ENCODE measurements at places on chromosomes 12 and 14.

GRCh38 chr12:54021432-54022013 lies 6.7 kb upstream of the HOXC6 start:
- DNase-seq, result no peak

DNA sequence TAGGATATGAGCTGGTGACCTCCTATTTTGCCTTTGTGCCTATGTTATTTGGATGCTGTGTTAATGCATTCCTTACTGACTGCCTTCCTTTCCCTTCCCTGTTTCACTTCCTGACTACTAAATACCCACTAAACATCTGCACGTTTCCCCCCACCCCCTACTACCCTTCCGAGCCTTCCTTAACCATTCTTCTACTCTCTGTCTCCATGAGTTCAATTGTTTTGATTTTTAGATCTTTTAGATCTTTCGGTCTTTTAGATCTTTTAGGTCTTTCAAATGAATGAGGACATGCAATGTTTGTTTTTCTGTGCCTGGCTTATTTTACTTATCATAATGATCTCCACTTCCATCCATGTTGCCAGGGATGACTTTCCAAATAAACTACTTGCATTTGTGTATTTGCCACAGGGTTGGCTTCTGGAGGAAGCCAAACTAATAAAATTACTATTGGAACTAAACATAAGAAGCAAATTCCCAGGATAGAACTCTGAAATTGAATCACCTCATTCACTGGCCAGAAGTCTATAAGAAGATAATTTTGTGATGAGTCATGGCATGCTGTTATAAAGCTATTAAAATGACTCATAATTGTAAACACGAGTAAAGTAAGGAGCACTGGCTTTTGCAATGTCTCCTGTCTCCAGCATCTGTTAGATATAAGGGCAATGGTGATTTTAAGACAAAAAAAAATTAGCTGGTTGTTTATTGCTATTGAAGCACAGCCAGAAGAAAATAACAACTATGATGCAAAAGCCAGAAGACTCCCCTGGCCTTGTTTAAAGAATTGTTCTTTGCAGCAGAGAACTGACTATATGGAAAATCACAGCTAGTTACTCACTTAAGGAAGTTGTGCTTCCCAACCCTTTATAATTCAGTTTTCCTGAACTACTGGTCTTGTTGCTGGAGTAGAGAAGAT lies 586.3 kb downstream of the LRFN5 start:
- DNase-seq, result no peak

DNA sequence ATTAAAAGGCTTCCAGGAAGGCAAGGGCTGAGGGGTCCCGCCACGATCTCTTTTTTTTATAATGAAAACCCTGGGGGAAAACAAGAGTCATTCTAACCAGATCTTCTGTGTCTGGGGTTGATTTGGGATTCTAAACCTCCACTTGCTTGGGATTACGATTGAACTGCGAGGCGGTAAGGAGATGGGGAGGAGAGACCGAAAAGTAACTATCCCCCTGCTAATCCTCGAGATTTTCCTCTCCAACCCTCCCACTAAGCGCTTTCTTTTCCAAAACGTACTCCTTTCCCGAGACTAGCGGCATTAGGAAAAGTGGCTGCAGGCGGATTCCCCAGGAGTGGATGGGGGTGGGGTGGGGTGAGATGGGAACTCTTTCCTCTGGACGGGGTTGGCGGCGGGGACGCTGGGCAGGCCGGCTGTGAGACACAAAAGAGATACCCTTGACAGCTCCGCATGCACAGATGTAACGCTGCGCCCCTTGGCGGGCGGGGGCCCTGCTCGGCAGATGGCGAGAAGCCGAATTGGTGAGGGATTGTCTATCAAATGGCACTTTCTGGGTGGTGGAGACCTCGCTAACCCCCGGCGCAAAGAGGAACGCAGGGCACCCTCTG lies 830 bp upstream of the SRRM4 start:
- DNase-seq, result no peak

- DNase-seq, result no peak
Measured at GRCh38 chr12:78407722-78408121, 456.9 kb upstream of the SYT1 start.

GRCh38 chr14:77018785-77019184 lies 9.7 kb downstream of the IRF2BPL start:
- DNase-seq, result no peak

DNA sequence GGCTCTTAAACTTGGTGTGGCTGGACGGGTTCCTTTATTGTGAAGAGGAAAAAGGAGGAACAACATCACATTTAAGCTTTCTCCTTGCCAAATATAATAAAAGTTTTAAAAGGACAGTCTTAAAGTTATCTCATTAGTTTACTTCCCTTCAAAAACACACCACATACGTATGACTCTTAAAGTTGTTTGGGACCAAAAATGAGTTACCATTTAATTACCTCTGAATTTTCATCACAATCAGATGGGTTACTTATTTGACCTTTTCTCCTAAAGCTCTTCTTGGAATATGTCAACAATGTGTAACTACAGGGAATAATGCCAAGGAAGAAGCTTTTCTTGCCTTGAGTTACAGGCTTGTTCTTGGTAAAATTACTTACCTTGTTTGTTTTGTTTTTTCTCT lies 16.4 kb downstream of the RAB21 start:
- DNase-seq, result no peak

DNA sequence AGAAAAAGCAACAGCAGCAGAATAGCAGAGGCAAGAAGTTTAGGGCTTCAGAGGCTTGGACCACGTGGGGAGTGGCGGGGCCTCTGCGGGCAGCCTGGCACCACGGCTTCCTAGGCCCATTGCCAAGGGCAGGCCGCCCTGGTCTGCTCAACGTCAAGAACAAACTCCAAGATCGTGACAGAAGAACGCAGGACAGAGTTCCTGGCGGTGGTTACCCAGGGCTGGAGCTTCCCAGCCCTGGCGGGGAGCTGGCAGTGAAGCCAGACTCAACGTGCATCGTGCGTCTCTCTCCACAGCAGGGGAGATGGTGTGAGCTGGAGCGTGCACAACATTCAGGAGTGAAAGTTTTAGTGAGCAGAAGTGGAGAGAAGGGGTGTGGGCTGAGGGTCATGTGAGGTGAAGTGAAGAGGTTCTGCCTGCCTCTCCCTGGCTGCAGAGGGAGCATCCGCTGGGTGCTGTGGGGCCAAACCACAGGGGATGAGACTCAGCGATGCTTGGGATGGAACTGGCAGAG lies 13.9 kb upstream of the CACNA2D4 start:
- peak; percentile 54 for DNase-seq

DNA sequence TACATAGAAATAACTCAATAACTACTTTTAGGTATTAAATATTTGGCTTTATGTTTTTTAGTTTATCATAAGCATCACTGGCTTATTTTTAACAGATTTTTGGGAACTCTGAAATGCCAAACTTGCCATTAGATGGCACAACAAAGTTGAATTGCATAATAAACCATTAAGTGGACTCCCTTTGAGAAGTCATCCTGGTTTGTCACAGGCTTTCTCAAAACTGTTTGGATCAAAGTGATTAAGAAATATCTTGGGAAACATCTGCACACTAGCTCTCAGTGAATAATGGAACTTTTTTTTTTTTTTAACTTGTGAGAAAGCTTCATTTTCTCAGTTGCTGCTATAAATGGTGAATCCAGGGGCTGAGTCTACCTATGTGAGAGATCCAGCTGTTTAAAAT lies 4.3 kb downstream of the SLC16A7 start:
- no peak for DNase-seq

- DNase-seq, result no peak
Measured at GRCh38 chr12:47801904-47802246, 17.8 kb downstream of the HDAC7 start.

DNA sequence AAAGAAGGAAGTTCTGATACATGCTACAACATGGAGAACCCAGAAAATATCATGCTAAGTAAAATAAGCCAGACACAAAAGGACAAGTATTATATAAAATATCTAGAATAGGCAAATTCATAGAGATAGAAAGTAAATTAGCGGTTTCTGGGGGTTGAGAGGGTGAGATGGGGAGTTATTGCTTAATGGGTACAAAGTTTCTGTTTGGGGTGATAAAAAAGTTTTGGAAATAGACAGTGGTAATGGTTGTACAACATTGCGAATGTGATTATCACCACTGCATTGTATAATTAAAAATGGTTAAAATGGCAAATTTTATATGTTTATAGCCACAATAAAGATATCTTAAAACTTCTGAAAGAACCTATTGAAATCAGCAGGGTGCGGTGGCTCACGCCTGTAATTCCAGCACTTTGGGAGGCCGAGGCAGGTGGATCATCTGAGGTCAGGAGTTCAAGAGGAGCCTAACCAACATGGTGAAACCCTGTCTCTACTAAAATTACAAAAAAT lies 15.0 kb downstream of the ZBTB25 start:
- DNase-seq, result no peak

- DNase-seq, result no peak
Measured at GRCh38 chr12:126776026-126776655, 1490.8 kb upstream of the TMEM132C start.

DNA sequence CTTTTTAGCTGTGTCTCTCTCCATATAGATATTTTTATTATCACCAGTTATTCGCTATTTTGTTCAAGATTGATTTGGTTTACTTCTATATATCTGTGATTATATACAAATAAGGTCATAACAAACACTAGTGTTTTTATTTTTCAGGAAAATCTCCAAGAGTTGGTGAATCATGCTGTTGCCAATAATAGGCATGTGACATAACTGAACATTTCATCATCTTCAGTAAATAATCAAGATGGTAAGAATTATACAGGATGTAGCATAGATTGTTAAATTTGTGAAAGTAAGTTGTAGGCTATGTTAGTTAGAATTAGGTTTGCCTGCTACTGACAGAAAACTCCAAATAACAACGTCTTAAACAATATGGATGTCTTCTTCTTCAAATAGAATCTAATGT lies 240.9 kb upstream of the PDE3A start:
- DNase-seq, result no peak

DNA sequence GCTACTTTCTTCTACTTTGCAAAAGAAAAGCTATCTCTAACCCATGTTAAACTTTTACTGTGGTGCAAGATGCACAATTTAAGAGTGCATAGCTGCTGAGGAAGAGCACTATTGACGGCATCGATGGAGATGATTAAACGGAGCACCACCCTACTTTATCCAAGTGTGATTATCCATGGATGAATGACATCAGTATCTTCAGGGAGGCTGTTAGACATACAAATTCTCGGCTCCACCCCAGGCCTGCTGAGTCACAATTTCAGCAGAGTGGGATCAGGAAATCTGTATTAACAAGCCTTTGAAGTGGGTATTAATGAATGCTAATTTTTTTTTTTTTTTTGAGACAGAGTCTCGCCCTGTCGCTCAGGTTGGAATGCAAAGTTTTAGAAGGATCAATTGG lies 16.2 kb downstream of the SLC2A14 start:
- DNase-seq, result no peak

- no peak for DNase-seq
Measured at GRCh38 chr12:117047810-117048584, 51.2 kb downstream of the TESC start.

- DNase-seq, result no peak
Measured at GRCh38 chr12:91180582-91181395, 1.8 kb downstream of the DCN start.

- DNase-seq, result no peak
Measured at GRCh38 chr14:22883173-22883976, at the start of gene REM2. TSS of gene REM2 (plus strand) at chr14:22883222. CDS start at chr14:22883288, 66 bp downstream.

DNA sequence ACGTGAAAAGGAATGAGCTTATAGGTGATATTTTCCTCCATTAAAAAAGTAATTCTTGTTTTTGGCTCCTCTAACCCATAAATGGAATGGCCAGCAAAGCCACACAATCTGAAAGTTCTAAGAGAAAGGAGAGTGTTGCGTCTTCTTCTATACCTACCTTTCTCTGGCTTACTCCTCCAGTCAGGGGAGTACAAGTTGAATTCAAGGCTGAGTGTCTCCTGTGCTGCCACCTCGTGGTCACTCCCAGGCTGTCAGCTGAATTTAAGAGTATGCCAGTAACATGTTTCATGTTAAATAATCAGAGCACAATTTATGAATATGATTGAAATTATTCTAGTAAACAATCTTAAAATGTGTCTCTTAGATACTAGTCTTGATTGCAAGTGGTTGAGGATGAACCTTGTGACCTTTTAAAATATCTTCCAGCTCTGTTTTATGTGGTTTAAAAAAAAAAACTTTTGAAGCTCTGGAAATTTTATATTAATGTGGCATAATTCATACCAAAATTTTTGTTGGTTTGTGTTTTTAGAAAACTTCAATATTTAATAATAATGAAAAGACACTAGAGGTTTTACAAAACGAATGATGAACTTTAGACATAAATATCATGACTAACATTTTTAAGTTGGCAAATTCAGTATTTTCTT lies 31.7 kb downstream of the PTHLH start:
- no peak for DNase-seq

DNA sequence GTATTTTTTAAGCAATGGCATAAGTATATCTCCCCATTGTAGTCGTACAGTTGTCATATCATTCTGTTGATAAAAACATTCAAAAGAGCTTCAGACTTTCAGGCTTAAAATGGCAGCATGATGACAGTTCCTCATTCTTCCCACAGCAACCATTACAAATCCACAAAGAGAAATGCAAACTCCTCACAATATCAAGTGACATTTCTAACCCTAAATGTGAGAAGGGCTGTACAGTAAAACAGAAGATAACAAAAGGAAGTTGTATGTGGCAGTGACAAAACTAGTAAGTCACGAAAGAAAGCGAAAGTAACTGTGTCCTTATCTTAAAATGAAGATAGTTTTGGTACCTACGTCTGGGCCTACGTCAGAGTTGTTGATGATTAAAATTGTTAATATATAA lies 46.7 kb downstream of the GXYLT1 start:
- no peak for DNase-seq

GRCh38 chr14:74981462-74981782 lies 21.3 kb upstream of the EIF2B2 start:
- no peak for DNase-seq

DNA sequence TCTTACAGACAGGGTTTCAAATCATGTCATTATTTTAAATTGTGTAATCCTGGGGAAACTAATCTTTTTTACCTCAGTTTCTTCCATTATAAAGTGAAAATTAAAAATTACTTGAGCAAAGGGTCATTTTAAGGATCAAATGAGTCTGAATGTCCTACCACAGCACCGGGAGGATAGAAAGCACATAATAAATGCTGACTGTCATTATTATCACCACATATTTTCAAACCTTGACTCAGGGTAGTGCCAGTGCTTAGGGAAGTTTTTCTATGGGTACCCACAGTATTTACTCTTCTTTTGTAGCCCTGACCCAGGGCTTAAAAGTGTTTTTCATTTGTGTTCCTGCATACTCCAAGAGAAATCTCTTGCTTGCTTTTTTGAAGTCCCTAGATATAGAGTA lies 60.5 kb downstream of the KCNMB4 start:
- DNase-seq, result no peak

GRCh38 chr12:64452559-64453329 lies 824 bp downstream of the TBK1 start:
- no peak for DNase-seq

DNA sequence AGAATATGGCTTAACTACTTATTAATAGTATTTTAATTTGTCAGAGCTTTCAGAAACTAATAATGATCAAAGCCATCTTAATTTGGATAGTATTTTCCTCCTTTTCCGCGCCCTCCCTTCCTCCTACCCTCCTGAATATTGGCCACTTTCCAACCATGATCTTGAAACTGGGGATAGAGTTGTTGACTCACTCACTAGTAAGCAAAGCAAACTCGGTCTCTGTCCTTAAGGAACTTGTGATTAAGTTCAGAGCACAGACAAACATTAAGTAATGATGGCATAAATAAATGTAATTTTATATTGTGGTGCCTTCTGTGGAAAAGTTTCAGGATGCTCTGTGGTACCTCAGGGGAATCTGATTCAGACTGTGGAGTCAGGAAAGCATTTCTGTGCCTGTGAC lies 75.7 kb downstream of the LRRK2 start:
- DNase-seq, result no peak
